ENCODE measurements at places on chromosomes 3 and 15. TPM values are rescaled to one million over a fixed set of nuclear protein-coding genes. Genes with fewer than 3 reads are reported as not detected.

DNA sequence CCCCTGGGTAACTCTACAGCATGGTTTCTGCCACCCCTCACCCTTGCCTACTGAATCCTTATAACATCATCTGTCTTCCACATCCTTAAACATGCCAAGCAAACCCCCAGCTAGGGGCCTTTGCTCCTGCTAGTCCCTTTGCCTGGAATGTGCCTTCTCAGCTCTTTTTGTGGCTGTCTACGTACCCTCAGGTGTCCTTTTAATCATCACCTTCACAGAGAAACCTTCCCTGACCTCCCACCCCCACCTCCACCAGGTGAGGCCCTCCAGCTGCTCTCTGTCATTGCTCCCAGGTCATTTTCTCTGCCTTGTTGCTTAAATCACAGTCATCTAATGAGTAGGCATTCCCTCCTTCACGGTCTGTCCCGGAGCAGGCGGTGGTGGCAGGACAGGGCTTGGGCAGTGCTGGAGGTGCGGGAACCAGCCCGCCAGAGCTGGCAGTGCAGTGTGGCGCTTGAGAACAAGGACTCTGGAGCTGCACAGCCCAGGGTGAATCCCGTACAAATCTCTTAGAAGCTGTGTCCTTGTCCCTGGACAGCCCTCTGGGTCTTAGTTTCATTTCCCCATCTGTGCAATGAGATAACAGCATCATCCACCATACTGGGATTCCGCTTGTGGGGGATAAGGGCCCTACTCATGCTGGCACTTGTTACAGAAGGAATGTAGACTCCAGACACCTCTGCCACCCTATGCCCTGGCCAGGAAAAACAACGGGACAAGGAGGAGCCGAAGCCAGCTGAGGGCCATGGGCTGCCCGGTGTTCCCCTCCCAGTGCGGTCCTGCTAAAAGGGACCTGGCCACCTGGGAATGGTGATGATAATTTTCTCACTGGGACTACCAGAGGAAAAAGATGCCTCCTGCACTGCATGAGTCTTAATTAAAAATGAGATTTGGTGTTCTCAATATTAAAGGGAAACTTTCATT, 52.1 kb upstream of the IQSEC1 start:
- no peak for DNase-seq

DNA sequence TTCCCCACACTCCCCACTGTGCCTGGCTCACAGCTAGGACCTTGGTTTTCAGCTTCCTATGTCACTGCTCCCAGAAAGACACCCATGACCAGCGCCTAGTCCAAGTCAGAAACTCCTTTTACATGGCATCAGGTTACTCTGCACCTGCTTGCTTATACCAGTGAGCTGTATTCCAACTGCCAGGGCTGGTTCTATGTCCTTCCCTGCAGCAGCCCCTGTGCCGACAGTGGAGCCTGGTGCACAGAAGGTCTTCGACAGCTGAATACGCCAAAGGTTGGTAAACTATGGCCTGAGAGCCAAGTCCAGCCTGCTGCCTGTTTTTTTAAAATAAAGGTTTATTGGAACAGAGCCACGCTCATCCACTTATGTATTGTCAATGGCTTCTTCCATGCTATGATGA, 102.5 kb downstream of the IQSEC1 start:
- DNase-seq: no peak

- no peak for DNase-seq
Observed at GRCh38 chr3:144415492-144415891, 443.9 kb downstream of the DIPK2A start.

GRCh38 chr3:111848778-111849177, 10.3 kb upstream of the PHLDB2 start:
- DNase-seq: no peak

- DNase-seq: no peak
Observed at GRCh38 chr3:27315003-27315402, 54.2 kb downstream of the NEK10 start.

DNA sequence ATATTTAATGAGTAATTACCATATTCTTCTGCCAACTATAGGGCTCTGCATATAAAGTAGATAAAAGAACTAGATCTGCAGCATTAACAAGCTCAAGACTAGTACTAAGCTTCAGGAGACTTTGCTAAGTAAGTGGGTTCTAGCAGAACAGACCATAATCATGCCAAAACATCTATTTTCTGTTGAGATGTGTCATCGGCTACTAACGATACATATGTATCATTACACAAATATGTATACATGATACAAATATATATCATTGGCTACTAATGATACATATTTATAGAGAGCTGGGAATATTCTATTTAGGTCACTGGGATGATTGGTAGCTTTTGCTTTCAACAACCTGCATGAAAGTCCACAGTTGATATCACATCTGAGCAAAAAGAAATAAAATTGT, 185.8 kb upstream of the DCBLD2 start:
- no peak for DNase-seq

DNA sequence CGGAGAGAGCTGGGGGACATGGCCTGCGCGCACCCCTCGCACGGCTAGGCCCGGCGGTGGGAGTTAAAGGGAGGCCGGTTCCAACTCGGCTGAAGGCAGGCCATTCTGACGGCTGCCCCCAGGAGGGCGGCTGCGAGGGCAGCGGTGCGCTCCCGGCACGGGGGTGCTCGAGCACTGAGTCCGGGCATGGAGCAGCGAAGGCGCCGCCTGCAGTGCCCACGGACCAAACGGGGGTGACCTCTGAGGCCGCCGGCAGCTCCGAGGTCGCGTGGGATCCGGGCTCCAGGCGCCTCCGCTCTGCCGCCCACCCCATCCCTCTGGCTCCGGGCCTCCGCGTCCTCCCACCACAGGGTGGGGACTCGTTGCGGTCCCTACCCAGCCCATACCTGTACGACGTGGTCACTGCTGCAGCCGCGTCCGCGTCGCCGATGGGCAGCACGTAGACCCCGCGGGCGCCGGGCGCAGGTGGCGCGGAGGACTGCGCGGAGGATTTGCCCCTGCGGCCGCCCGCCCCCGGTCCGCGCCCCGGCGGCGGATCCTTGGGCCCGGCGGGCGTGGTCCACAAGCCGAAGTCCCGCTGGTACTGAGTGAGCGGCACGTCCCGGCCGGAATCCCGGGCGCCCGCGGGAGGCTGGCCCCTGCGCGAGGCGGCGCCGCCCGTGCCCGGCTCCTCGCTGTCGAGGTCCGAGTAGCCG, 469 bp downstream of the MAP6D1 start:
- DNase-seq: no peak

DNA sequence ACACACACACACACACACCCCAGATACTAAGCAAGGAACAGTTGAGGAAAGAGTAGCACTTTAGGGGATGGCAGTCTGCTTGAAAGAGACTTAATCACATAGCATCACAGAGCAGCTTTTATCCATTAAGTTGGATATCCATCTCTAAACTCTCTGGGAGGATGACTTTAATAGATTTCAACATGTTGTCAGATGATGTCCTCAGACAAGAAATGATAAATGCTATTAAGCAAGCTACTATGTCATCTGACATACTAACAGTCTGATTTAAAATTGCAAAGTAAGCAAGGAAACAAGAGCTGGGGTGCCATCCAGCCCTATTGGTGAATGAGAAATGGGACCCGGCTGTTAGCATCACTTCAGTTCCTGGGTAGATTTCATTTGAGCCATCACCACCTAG, 136.9 kb downstream of the PLCL2 start:
- no peak for DNase-seq

- DNase-seq: no peak
Observed at GRCh38 chr3:71177375-71177774, 406.2 kb downstream of the FOXP1 start.

GRCh38 chr3:3772920-3773319, 26.3 kb upstream of the LRRN1 start:
- DNase-seq: no peak

DNA sequence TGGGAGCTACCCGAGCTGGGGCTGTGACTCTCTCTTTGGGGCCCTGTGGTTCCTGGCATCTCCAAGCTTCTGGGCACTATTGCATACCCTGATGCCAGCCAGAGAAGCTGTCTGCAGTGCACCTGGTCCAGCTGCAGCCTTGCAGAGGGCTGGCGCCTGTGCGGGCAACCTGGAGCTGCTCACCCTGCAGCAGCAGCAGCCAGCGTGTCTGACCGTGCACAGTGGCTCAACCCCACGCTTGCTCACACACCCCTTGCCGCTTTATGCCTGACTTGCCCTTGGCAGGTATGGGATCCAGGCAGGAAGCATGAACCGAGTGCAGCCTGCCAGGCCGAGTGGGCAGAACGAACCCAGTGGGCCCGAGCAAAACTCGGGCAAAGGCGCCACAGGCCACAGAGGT, 69.9 kb downstream of the GLB1 start:
- no peak for DNase-seq

DNA sequence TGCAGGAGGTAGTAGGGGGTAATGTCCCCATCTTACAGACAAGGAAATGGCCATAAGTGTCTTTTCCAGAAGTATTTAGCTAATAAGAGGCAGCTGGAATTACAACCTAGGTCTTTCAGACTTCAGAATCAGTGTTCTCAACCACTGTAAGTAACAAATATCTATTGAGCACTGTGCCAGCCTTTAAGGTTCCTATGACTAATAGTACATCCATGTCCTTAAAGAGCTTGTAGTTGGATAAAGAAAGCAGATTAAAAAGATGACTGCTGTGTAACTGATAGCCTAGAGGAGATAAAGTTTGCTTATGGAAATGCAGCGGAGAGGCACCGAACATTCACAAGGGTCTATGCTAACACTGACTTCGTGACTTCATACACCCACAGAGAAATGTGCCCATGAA, 136.0 kb downstream of the KCNMB2 start:
- no peak for DNase-seq

DNA sequence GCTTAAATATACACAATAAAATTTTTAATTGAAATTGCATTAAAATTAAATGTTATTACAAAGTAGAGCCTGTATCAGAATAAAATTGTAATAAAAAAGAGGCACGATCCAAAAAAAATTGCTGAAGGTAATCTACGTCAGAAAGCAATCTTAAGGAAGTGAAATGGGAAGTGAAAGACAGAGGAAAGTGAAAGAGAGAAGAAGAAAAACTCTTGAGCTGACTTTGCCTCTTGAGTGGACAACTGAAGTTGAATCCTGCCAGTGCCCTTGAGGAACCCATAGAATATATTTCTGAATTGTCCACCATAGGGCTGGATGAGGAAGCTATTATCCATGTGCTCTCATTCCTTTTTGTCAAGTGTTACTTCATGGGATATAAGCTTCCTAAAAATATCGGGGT, 285.1 kb upstream of the STAC start:
- no peak for DNase-seq

- no peak for DNase-seq
Observed at GRCh38 chr3:42090973-42091731, at the start of gene TRAK1. TSS of gene TRAK1 (plus strand) at chr3:42091357. CDS start at chr3:42091470, 113 bp downstream.

- DNase-seq: no peak
Observed at GRCh38 chr3:103499132-103499900, 1064.5 kb downstream of the ZPLD1 start.

- no peak for DNase-seq
Observed at GRCh38 chr3:128500556-128500955, 7.6 kb upstream of the GATA2 start.

GRCh38 chr15:70509282-70509662, 254.1 kb downstream of the UACA start:
- DNase-seq: no peak

GRCh38 chr3:170144437-170144843, 37.1 kb downstream of the PHC3 start:
- no peak for DNase-seq

- DNase-seq: no peak
Observed at GRCh38 chr3:32821686-32822296, 4.0 kb downstream of the TRIM71 start.

DNA sequence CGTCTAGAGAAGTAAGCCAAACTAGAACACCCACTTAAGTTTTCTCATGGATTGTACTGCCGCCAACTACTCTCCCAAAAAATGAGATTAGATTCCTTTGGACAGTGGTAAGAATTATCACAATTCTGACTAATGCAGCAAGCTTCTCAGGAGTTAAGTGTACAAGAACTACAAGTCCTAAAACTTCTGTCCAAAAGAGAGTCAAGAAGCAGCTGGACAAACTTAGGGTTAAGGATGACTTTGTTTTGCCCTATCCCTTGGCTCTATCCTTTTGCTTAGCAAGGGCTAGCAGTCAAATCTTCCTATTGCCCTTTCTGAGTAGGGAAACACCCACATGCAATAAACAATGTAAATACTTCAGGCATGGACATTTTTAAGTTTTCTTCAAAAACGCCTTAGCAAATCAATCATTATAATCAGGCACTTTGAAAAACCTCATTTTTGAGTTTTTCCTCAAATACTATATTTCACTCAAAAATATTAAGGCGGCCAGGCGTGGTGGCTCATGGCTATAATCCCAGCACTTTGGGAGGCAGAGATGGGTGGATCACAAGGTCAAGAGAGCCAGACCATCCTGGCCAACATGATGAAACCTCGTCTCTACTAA, 19.5 kb downstream of the RAF1 start:
- DNase-seq: no peak

The MOBP gene
- total RNA-seq: not detected

The SERINC4 gene
- 0.50 TPM for total RNA-seq

The MYL3 gene
- total RNA-seq: not detected

The SCAMP5 gene
- total RNA-seq: 2.0 TPM

The GNAT1 gene
- not detected for total RNA-seq

The LMAN1L gene
- total RNA-seq: 0.87 TPM

The KBTBD13 gene
- not detected for total RNA-seq

The SLC28A2 gene
- total RNA-seq: not detected

The CRABP1 gene
- not detected for total RNA-seq

The NDUFAF3 gene
- 84.5 TPM for total RNA-seq

The OCA2 gene
- total RNA-seq: not detected

The SST gene
- total RNA-seq: not detected

The KCNAB1 gene
- not detected for total RNA-seq

The GOLGA6L7 gene
- total RNA-seq: not detected
